Naive thymus-derived CD8-positive, alpha-beta T cell (primary cell): ENCODE measurements at places on chromosomes 3 and 15.

- no peak for DNase-seq
Measured at GRCh38 chr3:157107644-157108133, 52.3 kb downstream of the CCNL1 start.

- DNase-seq: no peak
Measured at GRCh38 chr3:162760789-162761188, 1264.2 kb downstream of the OTOL1 start.

- no peak for DNase-seq
Measured at GRCh38 chr3:147616998-147617619, 207.9 kb downstream of the ZIC1 start.

- no peak for DNase-seq
Measured at GRCh38 chr3:185724761-185725160, 100.1 kb downstream of the IGF2BP2 start.

- DNase-seq: no peak
Measured at GRCh38 chr15:95300958-95301357, 1029.5 kb upstream of the NR2F2 start.
